ENCODE measurements at places on chromosomes 12 and 14.

- DNase-seq, result no peak
Observed at GRCh38 chr14:49897965-49898364, 5.1 kb downstream of the ARF6 start.

- DNase-seq, result no peak
Observed at GRCh38 chr12:54196396-54196795, 7.6 kb upstream of the SMUG1 start.

DNA sequence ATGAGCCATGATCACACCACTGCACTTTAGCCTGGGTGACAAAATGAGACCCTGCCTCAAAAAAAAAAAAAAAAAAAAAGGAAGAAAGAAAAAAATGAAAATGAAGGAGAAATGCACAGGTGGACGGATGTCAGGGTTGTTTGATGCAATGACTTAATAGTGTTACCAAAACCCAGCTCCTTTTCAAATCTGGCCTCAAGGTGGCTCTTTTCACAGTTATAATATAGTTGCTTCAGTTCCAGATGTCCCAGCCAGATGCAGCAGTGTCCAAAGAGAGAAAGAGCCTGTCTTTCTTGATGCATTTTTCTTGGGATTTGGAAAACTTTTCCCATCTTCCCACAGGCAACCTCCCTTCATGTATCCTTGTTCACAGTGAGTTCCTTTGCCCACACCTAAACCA is 36.5 kb downstream of the KCNMB4 start:
- DNase-seq, result no peak

GRCh38 chr14:88424573-88424972 is 39.1 kb downstream of the SPATA7 start:
- no peak for DNase-seq

DNA sequence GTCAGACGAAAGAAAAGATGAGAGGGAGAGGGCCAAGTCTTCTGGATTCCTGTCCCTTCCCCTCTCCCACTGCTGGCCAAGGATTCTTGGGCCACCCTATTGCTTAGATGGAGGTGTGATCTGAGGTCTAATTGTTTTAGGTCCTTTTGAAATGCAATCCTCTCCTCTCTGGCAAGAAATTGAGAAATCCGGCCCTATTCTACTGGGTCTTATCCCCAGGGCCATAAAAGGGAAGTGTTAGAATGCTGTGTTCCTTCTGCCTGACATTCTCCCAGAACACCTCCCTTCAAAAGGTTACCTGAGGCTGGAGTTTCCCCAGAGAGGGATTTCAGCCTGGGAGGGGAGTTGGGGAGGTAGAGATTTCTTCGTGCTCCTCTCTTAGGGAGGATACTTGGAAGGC is 4.4 kb downstream of the WNT5B start:
- DNase-seq, result no peak

DNA sequence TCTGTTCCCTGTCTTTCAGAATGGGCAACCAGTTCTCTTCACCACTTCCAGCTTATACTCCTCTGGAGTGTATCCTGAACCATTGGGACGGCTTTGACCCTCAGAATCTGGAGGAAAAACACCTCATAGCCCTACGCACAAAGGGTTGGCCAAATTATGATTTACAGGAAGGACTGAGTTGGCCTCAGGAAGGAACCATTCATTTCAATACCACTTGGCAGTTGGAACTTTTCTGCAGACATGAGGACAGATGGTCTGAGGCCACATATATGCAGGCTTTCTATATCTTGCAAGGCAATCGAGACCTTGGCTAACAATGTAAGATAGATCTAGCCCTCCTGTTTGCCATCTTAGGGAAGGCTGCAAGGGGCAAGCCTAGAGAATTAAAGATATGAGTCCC is 24.0 kb downstream of the CLECL1 start:
- no peak for DNase-seq

- no peak for DNase-seq
Observed at GRCh38 chr14:65095633-65096205, 6.6 kb downstream of the MAX start.

DNA sequence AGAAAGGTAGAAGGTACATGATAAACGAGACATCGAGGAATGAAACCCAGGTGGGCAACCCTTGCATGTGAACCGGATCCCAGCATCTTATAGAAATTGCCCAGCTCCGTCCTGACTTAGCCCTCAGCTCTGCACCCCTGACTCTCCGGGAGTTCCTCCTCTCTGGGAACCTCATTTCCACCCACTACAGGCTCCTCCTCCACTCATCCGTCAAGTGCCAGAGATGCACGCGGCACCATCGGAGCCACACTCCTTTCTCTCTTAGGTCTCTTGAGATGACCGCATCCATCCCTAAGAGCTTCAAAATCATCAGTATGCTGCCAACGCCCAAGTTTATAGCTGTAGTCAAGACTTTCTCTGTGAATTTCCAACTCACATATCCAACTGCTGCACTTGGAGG is 84.7 kb downstream of the TTC7B start:
- DNase-seq, result no peak

GRCh38 chr12:53244337-53244736 is 12.3 kb upstream of the RARG start:
- no peak for DNase-seq

Measured in activated T-cell treated with anti-CD3 and anti-CD28 coated beads for 4 hours (primary cell).